ENCODE measurements at places on chromosomes 7 and 10. TPM values are rescaled to one million over a fixed set of nuclear protein-coding genes. Genes with fewer than 3 reads are reported as not detected.

The PON1 gene
- total RNA-seq, result not detected

The LIPF gene
- total RNA-seq, result not detected

The ANXA8L1 gene
- total RNA-seq, result not detected

The ABCA13 gene
- total RNA-seq, result not detected

The HOXA5 gene
- not detected for total RNA-seq

The MRPS24 gene
- total RNA-seq, result 119 TPM

Data from activated CD4-positive, alpha-beta T cell treated with anti-CD3 and anti-CD28 coated beads, Interleukin-2, amount 10 ng/mL, durations not matched to agents 24 days and 14 days (primary cell).